NCI-H1092 treated with DMSO at 0.1 percent for 48 hours (cell line): ENCODE measurements at places on chromosomes 4 and X.

DNA sequence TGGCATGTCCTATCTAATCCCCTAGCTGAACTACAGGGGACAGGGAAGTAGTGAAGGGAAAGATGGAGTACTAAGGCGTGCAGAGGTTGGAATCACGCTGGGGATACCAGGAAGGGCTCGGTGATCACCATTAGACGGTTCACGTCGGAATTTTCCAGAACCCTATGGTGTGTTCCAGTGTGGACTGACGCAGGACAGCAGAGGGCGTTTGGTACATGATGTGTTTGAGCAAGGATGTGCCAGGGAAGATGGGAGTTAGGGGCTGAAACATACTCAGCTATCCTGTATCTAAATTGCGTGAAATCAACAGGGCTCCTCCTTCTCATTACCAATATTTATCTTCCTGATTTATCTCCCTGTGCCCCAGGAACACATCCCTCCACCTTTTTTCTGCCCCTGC is 33.7 kb downstream of the PRPS2 start:
- no peak for DNase-seq

DNA sequence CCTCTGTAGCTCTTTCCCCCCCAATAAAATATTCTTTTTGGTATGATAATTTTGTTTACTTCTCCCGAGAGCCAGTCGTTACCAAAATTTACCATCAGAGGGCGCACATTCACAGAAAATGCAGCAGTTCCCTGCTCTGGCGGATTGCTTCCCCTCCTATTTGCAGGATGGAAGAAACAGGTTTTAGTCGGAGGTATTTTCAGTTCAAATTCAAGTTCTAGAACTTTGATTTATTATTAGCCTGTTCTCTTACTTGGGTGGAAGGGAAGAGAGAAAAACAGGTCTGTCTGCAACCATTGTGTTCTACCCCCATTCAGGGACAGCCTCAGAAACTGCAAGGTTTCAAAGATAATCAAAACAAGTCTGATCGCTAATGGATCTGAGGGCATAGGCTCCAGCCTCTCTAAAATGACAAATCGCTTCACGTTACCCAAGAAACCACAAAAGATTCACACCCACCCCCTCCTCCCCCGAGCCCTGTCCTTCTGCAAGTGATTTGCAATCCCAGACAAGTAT is 263.8 kb upstream of the RPS6KA3 start:
- peak; percentile 71 for DNase-seq

- peak; percentile 67 for DNase-seq
Measured at GRCh38 chrX:141176586-141177451, at the start of gene LDOC1. TSS of gene LDOC1 (minus strand) at chrX:141177129. CDS start at chrX:141177021, 108 bp downstream.

- DNase-seq: no peak
Measured at GRCh38 chrX:134244043-134244442, 7.1 kb downstream of the CCDC160 start.

DNA sequence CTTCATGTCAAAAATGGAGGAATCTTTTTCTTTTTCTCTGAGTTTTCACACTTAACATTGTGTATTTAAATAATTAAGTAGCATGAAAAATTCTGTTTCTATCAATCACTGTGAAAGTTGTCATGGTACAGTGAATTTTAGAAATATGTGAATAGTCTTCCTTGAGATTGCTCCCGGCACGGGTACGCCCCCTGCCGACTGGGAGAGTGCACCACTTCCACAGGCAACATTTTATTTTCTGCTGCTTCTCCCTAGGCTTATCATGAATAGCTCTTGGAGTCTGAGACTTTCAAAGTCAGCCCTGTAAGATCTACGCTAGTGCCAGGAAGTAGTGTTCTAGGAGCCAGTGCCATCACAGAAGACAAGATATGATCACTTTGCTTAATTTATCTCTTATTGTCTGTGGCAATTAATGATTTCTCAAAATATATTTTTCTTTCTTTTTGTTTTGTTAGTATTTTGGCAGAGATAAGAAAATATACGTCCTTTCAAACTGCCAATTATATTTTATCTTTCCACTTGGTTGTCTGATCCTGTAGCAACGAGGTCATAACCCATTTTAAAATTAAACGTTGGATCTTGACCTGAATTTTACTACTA is 763.8 kb upstream of the AADAT start:
- peak; percentile 2 for DNase-seq

GRCh38 chr4:47913861-47914219 is 543 bp downstream of the NFXL1 start:
- DNase-seq: peak; percentile 43

- no peak for DNase-seq
Measured at GRCh38 chrX:56793112-56793430, 64.0 kb downstream of the NBDY start.

GRCh38 chrX:51332188-51332942 is at the start of gene NUDT10:
TSS of gene NUDT10 (plus strand) at chrX:51332822. CDS start at chrX:51332966, 144 bp downstream.
- peak; percentile 40 for DNase-seq

DNA sequence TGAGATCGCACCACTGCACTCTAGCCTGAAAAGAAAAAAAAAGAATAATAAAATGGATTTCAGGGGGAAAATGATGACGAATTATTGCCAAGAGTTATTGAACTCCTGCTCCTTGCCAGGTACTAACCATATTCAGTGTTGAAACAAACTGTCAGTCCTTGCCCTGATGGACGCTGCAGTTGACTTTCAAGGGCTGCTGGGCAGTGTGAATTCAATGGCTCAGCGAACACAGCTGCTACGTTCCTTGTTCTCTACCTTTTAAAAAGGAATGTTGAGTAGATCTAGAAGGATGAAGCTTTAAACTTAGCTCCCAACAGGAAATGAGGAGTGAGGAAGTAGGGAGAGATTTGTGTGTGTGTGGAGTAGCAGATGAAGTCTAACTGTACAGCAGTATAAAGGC is 2.7 kb downstream of the LIMCH1 start:
- peak; percentile 1 for DNase-seq

GRCh38 chr4:18934197-18934596 is 912.6 kb upstream of the LCORL start:
- peak; percentile 36 for DNase-seq

GRCh38 chr4:54741202-54741601 is 83.4 kb downstream of the KIT start:
- no peak for DNase-seq

DNA sequence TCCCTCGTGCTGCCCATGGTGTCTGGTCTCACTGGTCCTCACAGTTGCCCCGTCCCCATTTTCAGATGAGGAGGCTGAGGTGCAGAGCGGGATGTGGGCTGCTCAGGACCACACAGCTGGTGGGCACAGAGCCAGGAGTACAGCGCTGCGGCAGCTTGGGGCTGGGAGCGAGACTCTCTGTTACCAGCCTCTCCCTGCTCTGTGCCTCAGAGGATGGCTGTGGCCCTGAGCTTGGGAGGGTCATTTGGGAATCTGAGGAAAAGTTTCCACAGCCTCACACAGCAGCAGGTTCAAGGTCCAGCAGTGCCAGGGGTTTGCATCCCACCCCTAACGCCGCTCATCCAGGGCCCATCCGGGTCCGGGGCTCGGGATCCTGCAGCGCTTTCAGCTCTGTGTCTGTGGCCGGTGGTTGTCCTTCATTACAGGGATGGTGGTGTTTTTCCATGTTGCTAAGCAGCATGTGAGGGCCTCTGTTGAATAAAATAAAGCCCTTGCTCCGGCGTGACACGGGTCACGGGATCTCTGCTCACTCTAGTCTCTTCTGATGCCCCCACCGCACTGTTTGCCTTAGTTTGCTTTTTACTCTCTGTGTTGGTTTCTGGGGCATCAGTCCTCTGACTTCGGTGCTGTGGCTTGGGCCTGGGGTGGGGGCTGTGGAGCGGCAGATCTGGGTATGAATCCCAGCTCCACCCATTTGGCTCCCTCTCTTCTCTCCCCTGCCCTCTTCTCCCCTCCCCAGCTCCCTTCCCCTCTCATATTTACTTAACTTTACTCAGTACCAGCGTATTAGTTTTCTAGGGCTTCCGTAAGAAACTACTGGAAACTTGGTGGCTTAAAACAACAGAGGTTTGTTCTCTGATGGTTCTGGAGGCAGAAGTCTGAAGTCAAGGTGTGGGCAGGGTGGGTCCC is 6.5 kb downstream of the WFS1 start:
- no peak for DNase-seq

GRCh38 chr4:81039351-81039972 is 9.0 kb downstream of the BMP3 start:
- DNase-seq: no peak

- DNase-seq: no peak
Measured at GRCh38 chr4:2281575-2282343, 19.9 kb upstream of the MXD4 start.

GRCh38 chrX:23694606-23695005 is 27.3 kb downstream of the PRDX4 start:
- DNase-seq: peak; percentile 20

- no peak for DNase-seq
Measured at GRCh38 chr4:11470438-11471045, 41.8 kb upstream of the HS3ST1 start.

GRCh38 chr4:185282968-185283367 is 73.6 kb downstream of the SNX25 start:
- no peak for DNase-seq

DNA sequence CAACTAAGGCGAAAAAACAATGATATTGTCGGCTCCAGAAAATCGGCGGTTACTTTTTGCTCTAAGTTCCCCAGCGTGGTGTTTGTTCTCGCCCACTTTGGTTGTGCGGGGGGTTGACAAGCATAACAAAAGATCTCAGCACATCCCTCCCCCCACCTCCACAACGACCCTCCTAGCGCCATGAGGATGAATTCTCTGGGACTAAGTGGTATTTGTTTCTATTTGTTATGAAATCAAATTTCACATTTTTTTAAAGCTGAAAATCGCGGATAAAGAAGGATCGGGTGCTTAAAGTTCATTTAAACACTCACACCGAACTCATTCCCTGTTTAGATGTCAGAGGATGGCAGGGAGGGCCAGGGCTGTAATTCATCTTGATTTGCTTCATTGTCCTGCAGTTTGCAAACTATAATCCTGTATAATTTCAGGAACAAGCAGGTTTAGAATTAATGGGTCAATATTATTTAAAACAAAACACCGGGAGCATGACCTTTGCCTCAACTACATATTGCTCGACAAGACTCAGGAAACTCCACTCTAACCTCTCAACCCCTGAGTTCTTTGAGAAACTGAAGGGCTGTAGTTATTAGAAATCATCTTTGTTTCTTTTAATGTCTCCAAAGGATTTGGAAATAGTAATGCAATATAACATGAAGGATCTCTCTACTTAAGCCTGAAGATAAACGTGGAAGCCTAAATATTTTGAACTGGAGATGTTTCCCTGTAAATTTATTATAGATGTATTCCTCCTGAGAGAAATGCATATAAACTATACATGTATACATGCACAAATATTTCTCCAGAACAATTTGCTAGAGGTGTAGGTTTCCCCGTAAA is 6.4 kb downstream of the PITX2 start:
- DNase-seq: no peak

DNA sequence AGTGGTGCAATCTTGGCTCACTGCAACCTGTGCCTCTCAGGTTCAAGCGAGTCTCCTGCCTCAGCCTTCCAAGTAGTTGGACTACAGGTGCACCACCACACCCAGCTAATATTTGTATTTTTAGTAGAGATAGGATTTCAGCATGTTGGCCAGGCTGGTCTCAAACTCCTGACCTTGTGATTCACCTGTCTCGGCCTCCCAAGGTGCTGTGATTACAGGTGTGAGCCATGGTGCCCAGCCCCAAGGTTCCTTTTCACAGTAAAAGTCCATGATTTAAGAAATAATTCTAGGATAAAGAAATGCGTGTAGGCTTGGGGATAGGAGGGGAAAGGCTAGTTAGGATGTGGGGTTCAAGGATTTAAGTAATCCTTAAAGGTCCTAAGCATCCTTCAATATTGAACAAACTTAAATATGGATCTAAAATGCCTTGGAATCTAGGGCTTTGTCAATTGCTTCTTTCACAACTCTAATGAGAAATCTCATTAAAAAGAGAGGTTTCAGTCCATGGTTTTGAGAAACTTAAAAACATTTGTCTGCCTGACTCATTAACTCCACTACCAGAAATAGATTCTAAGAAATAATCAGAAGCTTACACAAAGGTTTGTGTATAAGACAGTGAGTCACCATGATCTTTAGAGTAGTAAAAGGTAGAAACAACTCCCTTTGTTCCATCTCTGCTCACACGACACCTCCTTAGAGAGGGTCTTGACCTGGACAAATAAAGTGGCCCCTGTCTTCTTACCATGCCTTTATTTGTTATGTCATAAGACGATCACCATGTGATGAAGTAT is 203.2 kb downstream of the PTTG2 start:
- no peak for DNase-seq

DNA sequence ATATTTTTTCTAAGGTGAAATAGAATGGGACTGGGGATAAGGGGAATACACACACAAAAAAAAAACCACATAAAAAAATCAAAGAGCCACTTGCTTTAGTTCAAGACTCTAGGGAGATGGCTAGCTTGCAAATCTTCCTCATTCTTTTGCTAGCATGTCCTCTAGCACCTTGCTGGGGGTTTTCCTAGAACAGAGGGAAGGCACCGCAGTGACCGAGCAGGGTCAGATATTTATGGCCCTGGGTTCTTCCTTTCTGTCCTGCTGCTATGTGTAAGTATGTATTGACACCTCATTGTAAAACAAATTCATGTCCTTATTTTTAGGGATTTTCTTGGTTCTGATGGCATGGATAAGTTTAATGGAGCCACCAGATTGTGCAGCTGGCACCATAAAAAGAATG is 81.2 kb downstream of the SHISA3 start:
- no peak for DNase-seq

DNA sequence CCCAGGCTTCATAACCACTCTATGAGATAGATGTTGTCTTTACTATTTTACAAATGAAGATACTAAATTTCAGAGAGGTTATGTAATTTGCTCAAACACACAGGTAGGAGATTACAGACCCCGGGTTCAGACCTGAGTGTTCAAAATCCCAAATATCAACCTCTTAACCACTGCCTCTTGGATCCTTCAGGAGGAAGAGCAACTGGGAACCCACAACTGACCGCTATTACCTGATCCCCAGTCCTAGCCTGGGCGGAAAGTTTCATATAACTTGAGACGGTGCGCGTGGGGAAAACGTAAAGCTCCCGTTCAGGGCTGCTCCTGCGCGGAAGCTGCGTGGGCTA is 8.9 kb upstream of the PRDM8 start:
- no peak for DNase-seq

DNA sequence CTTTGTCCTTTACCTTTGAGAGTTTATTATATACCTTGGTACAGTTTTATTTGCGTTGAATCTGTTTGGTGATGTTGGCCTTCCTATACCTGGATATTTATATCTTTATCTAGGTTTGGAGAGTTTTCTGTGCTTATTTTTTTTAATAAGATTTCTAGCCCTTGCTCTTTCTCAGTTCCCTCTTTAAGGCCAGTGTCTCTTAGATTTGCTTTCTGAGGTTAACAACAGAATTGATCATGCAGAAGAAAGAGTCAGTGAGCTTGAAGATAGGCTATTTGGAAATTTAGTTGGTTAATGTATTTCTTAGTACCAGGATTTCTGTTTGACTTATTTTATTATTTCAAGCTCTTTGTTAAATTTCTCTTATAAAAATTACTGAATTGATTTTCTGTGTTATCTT is 12.7 kb upstream of the TAF7L start:
- DNase-seq: no peak

DNA sequence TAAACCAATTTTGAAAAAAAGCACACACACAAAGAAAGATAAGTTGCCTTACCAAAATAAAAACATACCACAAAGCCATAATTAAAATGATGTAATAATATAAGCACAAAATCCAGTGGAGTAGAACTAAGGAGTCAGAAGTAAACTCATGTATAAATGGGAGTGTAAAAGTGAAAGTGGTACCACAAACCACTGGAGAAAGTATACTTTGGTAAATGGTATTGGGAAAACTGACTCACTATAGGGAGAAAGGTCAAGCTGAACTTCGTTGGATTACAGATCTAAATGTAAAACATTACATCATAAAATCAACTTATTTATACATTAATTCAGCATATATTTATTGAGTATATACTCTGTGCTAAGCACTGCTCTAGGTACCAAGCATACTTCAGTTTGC is 46.3 kb upstream of the HHIP start:
- DNase-seq: no peak

- DNase-seq: no peak
Measured at GRCh38 chr4:8278009-8278395, 8.4 kb downstream of the HTRA3 start.
